ENCODE measurements at places on chromosomes 16 and 17.

DNA sequence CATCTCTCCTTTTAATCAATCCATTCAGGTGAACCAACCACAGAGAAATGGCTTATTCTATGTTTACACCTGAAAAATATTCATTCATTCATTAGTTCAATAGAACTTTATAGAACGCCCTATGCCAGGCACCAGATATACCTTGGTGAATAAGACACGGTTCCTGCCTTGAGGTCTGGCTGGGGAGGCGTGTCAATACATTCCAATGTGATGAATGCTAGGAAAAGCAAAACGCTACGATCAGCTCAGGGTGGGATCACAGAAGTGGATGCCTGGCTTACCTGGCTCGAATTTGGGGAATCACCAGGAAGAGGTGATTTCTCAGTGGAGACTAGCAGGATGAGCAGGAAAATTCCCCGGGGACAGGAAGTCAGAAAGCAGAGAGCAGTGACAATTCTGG, 17.5 kb upstream of the WFIKKN2 start:
- DNase-seq, result no peak

GRCh38 chr16:17784073-17784472, 313.3 kb upstream of the XYLT1 start:
- DNase-seq, result no peak

DNA sequence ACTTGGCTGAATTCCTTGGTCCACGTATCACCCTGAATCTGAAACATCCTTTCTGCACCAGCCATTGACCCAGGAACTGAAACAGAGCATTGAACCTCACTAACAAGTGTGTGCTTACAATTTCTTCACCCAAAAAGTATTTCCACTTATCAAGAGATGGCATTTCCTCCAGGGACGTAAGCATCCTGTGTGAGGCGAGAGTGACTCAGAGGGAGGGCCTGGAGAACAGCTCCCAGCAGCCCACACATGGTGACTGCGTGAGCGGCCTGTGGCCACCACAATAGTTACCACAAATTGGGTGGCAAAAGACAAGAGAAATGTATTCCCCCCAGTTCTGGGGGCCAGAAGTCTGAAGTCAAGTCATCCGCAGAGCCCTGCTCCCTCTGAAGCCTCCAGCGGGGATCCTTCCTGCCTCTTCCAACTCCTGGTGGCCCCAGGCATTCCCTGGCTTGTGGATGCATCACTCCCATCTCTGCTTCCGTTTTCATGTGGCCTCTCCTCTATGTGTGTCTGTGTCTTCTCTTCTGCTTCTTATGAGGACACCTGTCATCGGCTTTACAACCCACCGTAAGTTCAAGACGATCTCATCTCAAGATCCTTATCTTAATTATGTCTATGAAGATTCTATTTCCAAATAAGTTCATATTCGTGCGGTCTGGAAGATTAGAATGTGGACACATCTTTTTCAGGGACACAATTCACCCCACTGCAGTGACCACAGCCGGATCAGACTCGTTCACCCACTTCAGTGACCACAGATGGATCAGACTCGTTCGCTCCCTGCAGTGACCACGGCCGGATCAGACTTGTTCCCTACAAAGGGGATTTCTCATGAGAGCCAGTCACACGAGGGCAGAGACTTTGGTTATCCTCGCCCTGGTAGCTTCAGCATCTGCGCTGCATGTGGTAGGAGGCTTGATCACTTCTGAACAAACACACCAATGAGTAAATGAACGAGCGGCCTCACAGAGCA, 122.6 kb upstream of the FOXF1 start:
- no peak for DNase-seq

DNA sequence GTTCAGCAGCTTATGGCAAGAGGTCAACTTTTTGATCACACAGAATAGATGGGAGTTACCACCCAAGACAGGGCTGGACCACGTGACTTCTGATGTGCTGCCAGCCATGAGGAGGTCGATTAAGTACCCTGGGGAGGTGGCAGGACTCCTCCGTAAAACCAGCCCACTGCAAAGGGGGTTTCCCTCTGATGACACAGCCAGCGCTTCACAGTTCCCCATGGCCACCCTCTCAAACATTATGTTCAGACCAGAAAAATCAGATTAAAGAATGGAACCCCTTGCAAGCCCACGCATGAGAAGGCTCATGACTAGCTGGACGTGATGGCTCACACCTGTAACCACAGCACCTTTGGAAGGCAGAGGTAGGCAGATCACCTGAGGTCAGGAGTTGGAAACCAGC, 222.9 kb downstream of the CPPED1 start:
- DNase-seq, result no peak

- DNase-seq, result no peak
These were observed 17.8 kb upstream of the HNF1B start for GRCh38 chr17:37762666-37763065.
